Hepatic stellate cell (primary cell): ENCODE measurements at places on chromosomes 1 and 21.

- no peak for DNase-seq
Observed at GRCh38 chr1:91791691-91792488, 94.1 kb downstream of the TGFBR3 start.

DNA sequence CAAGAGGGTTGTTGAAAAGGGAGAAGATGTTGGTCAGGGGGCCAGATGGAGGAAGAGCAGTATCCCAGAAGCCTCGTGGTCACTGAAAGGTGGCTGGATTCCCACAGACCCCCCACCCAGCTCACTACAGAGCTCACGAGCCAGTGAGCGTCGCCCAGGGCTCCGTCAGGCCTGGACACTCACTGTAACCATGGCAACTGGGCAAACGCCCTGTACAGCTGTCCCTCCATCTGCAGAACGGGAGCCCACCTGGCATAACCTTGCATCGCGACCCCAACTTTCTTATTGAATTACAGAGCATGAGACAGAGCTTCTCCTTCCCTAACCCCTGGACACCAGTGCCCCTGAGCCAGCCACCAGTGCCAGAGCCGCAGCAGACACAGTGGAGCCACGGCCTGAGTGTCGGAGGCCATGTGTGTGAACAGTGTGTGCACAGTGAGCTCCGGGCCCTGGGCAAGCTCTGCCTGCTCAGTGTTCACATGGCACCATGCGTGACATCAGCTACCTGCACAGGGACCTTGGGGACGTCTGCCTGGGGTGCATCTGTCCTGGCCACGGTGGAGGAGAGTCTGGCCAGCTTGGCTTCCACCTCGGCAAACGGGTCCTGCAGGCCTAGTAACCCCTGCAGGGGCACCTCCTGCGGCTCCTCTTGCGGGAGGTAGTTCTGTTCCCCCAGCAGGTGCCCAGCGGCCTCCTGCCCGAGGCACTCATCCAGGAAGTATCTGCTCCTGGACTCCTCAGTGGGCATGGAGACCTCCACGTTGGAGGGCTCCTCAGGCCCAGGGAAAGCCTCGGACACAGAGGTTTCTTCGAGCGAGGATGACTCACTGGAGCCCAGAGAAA lies 25.9 kb upstream of the DDOST start:
- DNase-seq: no peak

DNA sequence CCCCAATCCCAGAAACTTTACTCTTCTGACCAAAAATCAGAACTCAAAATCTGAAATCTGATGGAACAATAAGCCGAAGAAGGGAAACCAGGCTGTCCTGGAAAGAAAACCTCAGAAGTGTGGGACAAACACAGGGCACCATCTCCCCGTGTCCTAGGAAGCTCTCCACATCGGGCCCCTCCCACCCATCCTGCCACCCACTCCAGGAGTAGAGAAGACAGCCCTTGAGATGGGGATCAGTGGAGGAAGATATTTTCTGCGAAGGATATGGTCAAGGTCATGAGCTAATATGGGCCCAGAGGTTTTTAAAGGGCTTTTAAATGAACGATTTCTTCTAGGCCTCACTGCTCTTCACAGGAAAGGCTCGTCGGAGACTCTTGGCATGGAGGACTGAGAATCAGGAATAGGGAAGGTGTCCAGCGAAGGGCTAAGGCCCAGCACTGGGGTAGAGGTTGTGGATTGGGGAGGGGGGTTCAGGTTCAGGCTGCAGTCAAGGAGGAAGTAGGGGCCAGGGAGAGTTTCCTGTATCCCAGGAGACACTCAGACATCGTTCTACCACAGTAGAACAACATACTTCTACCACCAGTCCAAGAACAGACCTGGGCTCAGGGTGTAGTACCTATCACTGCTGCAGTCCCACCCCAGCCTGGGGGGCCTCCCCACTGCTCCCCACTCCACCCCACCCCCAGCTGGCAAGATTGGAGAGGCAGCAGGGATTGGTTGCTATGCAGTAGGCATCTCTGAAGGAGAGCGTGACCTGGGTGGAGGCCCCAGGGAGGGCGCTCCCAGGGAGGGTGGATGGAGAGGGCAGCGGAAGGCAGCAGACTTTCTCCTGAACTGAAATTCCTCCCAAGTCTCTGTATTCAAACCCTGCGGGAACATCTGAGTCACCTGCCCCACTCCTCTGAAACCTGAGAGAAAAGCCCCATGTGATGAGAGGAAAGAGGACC lies 1.2 kb upstream of the S100A5 start:
- no peak for DNase-seq

DNA sequence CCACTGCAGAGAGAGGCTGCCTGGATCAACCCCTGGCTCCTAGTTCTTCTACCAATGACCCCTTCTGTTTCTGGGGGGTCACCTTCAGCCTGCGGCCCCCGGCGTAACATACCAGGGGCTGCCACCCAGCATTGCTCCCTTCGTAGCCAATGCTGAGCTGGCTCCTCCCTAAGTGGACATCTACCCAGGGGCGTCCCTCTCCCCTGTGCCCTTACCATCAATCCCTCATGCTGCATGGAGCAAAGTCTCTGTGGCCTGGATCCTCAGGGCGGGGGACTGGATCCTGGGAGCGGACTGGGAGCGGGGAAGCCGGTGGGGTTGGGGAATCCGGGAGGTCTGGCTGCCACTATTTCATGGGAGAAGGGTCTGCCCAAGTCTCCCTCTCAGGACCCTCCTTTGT lies 28.6 kb downstream of the TRIM67 start:
- no peak for DNase-seq

DNA sequence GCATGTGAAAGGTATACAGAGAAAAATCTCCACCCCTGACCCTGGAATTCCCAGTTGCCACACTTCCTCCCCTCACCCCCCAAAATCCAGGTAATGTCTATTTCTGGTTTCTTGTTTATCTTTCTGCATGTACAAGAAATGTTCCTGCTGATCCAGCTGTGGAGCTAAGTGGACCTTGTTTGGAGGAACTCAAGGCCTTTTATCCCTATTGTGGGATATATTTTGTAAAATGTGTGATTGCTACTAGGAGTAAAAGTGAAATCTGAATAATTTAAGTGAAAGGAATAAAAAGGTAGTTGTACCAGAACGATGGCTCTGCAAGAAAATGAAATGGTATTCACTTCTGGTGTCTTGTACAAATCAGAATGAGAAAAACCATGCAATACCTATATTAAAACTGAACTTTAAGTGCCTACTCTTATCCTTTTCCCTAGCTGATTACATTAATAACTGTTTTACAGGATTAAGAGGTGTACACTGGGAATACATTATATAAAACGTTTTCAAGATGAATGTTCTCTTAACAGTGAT lies 3.0 kb downstream of the SPEN start:
- no peak for DNase-seq

DNA sequence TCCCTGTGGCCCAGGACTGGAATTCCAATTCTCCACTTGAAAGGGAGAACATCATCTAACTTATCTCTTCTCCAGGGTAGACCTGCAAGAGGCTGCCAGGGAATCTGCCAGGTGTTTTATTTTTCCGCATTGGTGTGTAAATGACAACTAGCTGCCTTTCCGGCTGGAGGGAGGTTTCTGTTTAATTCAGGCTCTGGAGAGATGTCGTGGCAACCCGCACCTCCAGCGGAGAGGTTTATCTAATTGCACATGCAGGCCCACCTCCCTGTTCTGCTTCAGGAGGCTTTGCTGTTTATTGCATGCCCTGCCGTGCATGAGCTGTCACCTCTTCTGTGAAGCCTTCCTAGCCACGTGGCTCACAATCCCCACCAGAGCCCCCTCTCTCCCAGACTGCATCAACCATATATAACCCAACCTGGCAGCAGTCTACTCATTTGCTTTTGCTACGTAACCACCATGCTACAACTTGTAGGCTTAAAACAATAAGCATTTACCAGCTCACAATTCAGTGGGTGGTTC lies 151.6 kb downstream of the C1orf94 start:
- no peak for DNase-seq

DNA sequence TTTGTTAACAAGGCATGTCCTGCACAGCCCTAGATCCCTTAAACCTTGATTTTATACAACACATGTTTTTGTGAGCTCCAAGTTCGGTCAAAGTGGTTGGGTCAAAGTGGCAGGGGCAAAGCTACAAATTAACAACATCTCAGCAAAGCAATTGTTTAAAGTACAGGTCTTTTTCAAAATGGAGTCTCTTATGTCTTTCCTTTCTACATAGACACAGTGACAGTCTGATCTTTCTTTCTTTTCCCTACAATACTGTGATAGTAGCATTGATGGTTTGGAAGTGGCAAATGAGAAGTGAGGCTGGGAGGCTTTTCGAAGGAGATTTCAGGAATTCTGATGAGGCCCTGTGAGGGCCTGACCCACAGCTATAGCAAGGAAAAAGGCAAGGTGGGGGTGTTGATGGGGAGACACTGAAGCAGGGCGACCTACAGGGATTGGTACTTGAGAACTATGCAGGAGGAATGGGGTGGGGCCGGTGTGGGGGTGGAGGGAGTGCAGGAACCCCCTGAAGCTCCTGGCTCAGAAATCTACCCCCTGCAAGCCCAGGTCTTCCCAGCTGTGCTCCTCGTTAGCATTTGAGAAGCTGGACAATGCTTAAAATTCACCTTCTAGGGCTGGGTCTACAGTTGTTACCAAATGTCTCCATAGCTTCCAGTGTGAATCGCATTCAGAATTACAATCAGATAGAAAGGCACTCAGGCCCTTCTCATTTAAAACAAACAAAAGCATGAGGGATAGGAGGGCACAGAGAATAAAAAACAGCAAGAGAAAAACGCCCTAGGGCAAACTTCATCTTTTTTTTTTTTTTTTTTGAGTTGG lies 102.6 kb upstream of the PPM1J start:
- DNase-seq: no peak

DNA sequence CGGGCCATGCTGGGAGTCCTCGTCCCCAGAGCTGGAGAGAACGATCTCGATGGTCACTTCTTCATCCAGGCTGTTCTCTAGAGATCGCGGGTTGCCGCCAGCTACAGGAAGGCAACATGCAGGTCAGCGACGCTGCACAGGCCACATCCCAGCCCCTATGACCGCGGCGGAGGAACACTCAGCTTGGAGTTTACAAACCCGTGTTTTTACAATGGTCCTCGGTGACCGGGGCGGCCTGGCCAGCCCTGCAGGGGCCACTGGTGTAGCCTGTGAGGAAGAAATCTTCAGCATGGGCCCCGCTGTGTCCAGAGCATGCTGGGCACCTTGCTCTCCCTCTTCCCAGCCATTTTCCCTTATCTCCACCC lies 30.5 kb downstream of the ZNF496 start:
- no peak for DNase-seq

GRCh38 chr1:64745181-64745985 lies 508 bp downstream of the RAVER2 start:
- DNase-seq: peak; percentile 25

DNA sequence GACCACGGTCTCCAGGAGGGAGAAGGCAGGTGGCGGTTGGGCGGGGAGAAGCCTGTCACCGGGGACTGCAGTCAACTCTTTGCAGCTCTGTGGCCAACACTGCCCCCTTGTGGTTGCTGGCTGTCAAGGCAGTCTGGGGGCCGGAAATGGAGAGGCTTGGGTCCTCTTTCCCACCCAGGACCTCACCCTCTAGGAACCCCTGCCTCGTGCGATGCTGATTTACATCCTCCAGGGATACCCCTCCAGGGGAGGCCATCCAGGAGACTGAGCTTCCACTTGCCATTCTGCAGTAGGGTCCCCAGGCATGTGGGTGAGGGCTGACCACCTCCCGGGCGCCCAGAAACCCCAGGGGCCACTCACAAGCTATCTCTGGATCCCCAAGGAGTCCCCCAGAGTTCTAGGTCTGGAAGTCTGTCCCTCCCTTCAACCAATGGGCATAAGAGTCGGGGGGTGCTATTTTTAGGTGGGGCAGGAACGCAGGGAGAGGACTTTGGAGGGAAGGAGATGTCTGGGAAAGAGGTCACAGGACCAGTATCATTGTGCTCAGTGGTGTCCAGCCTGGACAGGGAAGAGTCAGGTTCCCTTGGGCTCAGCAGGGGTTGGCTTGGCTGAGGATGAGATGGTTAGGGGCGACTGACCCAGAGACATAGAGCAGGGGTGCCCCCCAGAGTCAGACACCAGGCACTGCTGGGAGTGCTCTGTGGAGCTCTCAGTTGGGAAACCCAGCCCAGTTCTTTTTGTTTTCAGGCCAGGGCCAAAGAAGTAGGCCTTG lies 7.1 kb upstream of the GPR61 start:
- peak; percentile 79 for DNase-seq

DNA sequence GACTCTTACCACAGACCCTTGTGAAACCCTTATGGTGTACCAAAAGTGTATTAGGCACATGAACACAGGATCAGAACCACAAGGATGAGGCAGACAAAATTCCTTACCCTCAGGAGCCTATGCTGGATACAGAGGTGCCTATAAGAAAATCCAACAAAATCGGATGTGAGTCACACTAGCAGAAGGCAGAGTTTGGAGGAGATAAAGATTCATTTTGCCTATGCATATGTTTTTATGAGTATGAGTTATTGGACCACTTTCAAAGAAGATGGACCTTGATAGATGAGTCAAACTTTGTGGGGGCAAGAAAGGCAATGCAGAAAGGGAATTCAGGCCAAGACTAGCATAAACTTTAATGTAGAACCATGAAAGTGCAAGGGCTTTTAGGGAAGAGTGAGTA lies 17.0 kb downstream of the CAMK1G start:
- DNase-seq: no peak

DNA sequence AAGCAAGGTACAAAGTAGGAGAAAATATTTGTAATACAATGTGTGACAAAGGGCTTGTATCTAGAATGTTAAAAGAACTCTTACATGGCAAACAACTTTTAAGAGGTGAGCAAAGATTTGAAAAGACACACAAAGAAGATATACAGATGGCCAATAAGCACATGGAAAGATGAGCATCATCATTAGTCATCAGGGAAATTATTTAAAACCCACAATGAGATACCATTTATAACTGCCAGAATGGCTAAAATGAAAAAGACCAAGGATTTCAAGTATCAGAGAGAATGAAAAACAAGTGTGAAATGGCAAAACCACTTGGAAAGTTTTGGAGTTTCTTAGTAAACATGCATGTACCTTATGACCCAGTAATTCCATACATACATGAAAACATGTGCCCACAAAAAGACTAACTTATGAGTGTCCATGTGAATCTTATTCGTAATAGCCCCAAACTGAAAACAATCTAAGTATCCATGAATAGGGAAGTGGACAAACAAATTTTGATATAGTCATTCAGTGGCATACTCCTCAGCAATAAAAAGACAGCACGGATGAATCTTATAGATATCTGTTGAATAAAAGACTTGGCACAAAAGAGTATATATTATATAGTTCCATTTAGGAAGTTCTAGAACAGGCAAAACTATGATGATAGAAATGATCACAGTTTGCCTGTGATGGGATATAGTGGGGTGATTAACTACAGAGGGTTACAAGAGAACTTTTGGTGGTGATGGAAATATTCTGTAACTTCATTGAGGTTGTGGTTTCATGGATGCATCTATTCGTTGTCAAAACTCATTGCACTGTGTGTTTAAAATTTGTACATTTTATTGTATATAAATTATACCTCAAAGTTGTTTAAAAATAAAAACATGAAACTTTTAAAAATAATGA lies 82.0 kb downstream of the DISP1 start:
- DNase-seq: no peak

GRCh38 chr1:3036447-3037280 lies 15.4 kb downstream of the ACTRT2 start:
- DNase-seq: no peak

GRCh38 chr1:229523052-229523451 lies 14.9 kb upstream of the NUP133 start:
- no peak for DNase-seq
